ENCODE measurements at places on chromosomes 7 and 10.
A peak's percentile ranks its signal among the peaks of the same experiment; 100 is the strongest.

GRCh38 chr7:10473569-10473968, 500.1 kb upstream of the PHF14 start:
- no peak overlapping the region for H3K27ac ChIP-seq
- DNase-seq = no peak
- H3K4me1 ChIP-seq = no peaks in the 10 kb centered on the region
- H3K4me3 ChIP-seq = no peak overlapping the region
- H3K36me3 ChIP-seq = no peaks in the 10 kb centered on the region

GRCh38 chr7:127848241-127848640, 183.0 kb downstream of the LRRC4 start:
- peaks cover 25% of the 10 kb centered on the region for H3K36me3 ChIP-seq
- peak overlapping the region; percentile 78 for H3K27ac ChIP-seq
- no peak overlapping the region for H3K4me3 ChIP-seq
- H3K4me1 ChIP-seq = peaks cover 55% of the 10 kb centered on the region
- DNase-seq = no peak

- no peak overlapping the region for H3K4me3 ChIP-seq
- H3K36me3 ChIP-seq = peaks cover 4% of the 10 kb centered on the region
- H3K27ac ChIP-seq = no peak overlapping the region
- no peak for DNase-seq
- no peaks in the 10 kb centered on the region for H3K4me1 ChIP-seq
- H3K27me3 ChIP-seq = no peaks in the 10 kb centered on the region
Observed at GRCh38 chr7:31710171-31710570, 23.2 kb downstream of the PPP1R17 start.

DNA sequence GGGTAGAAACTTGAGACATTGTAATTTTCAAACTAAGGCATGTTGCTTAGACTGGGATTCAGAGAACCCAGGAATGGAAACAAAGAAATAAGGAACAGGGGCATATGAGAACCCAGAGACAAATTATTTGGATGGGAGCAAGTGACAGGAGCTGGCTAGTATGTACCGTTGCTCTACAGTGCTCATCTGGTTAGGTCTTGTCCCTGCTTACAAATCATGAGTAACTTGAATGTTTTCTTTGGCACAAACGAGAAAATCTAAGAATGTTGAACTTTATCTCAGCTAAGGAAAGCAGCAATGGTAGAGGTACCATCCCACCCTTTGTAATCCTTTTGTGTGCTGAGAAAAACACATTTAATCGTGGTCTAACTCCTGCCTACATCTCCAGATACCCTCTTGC, 116.0 kb upstream of the IMMP2L start:
- H3K27ac ChIP-seq = no peak overlapping the region
- no peak for DNase-seq

GRCh38 chr10:43409385-43410109, 561 bp upstream of the HNRNPF start:
- H3K27me3 ChIP-seq = peaks cover 16% of the 10 kb centered on the region
- DNase-seq = peak; percentile 11
- H3K4me3 ChIP-seq = peak overlapping the region; percentile 97

DNA sequence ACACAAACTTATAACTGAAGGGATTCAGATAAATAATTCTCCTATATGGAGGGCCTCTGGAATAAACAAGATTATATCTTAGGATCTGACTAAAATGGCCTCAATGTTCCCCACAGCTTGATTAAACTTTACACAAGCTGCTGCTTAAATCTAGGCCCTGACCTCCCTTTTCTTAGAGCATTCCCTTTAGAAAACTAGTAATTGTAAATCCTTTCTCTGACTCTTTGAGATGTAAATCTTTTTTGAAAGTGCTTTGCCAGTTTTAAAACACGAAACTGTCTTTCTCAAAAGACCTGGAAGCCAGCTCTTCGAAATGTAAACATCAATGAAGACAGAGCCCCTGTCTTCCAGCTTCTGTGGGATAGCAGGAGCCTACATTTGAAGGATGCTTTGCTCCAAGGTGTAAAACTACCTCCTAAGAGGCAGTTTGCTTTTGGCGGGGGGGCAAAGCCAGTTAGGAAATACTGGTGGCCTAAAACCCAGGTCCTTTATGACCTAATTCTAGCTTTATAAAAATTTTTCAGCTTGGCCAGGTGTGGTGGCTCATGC, 758.7 kb downstream of the CNTNAP2 start:
- no peaks in the 10 kb centered on the region for H3K36me3 ChIP-seq
- H3K27ac ChIP-seq = no peak overlapping the region
- DNase-seq = no peak
- H3K27me3 ChIP-seq = peaks cover 3% of the 10 kb centered on the region
- H3K4me1 ChIP-seq = no peaks in the 10 kb centered on the region
- no peak overlapping the region for H3K4me3 ChIP-seq

DNA sequence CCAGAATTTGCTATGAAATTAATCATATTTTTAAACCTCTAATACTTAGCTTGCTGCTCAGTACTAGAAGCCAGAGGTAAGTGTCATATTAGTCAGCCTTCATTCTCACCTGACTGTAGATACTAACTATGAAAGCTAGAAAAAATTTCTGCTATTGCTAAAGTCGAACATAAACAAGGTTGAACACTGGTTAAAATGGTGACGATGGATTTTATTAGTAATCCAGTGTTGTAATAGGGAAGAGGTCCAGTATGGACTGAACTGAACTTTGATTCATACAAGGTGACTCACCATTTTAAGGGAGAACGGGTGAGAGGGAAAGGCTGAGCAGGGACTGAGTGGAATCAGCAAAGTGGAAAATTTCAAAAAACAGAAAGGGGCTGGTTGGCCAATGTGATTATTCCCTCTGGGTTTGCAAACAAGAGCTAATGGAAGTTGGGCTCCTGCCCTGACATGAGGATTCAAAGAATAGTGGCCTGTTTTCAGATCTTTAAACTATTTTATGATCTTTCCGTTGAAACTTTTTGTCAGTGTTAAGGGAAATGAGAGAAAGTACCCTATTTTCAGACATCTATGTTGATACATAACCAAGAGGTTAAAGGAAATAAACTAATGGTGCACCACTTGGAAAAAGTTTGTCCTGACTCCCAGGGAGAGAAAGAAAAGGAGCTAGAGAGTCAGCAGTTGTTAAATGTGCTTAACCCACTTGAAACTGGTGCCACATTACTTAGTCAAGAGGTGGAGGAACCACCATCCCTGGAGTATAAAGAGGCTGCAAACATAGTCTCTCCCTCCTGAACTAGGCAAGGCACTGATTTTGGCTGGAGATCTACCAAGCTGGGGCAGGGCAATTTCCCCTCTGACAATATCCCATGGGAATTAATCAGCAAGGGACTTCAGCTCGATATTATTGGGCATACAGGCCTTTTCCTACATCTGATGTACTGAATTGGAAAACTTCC, 15.3 kb upstream of the AKR1C1 start:
- no peak overlapping the region for H3K27ac ChIP-seq
- peaks cover 4% of the 10 kb centered on the region for H3K4me1 ChIP-seq
- no peak for DNase-seq
- no peaks in the 10 kb centered on the region for H3K36me3 ChIP-seq
- no peaks in the 10 kb centered on the region for H3K27me3 ChIP-seq
- no peak overlapping the region for H3K4me3 ChIP-seq

DNA sequence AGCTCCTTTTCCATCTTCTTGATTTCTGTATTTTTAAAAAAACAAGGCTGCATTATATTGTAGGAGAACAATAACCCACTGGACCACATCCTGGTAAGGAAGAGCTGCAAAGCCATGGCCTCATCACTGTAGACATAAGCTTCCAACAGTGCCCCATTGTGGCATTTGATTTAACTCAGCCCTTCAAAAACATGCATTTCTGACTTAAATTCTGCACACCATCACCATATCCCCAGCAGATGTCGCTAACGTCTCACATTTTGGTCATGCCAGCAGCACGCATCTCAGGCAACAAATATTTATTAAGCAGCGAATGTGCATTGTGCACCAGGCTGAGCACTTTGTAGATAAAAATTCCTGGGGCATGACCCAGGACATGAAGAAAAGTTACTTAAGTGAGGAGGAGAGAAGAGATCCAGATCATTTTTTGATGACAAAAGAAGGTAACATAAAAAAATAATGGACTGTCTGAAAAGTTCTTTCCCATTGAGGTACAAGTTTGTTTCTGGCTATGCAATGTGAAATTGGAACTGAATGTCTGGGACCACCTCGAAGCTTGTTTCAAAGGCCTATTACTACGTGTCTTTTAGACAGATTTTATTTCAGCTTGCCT, 164.6 kb upstream of the CDCA7L start:
- no peak overlapping the region for H3K4me3 ChIP-seq
- peak; percentile 69 for DNase-seq
- peaks cover 3% of the 10 kb centered on the region for H3K36me3 ChIP-seq
- peaks cover 12% of the 10 kb centered on the region for H3K27me3 ChIP-seq

DNA sequence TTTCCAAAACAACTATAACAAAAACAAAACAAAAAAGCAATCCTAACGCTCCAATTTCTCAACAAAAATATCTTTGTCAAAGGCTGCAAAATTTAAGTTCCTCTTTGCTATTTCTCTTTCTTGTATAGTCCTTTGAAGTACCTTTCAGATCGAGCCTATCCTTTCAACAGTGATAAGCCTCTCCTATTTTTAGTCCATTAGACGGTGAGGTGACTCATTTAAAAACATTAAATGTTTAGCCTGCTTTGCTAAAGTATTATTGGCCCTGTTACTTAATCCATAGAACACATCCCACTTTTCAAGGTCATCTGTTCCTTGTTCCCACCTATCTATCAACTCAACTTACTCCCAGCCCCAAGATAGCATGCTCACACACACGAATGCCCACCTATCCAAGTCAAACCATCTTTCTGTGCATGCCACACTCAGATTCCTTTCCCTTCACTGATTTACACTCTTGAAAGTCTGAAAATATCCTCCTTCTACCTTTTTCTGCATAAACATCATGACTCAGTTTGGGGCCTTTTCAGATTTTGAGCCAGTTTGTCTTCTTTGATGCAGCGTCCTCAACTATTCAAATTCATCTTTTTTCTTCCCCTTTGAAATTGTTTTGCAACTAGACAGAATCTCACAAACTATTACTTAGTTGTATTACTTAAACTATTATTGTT, 224.9 kb upstream of the TMEM229A start:
- H3K4me1 ChIP-seq = no peaks in the 10 kb centered on the region
- no peak overlapping the region for H3K4me3 ChIP-seq

DNA sequence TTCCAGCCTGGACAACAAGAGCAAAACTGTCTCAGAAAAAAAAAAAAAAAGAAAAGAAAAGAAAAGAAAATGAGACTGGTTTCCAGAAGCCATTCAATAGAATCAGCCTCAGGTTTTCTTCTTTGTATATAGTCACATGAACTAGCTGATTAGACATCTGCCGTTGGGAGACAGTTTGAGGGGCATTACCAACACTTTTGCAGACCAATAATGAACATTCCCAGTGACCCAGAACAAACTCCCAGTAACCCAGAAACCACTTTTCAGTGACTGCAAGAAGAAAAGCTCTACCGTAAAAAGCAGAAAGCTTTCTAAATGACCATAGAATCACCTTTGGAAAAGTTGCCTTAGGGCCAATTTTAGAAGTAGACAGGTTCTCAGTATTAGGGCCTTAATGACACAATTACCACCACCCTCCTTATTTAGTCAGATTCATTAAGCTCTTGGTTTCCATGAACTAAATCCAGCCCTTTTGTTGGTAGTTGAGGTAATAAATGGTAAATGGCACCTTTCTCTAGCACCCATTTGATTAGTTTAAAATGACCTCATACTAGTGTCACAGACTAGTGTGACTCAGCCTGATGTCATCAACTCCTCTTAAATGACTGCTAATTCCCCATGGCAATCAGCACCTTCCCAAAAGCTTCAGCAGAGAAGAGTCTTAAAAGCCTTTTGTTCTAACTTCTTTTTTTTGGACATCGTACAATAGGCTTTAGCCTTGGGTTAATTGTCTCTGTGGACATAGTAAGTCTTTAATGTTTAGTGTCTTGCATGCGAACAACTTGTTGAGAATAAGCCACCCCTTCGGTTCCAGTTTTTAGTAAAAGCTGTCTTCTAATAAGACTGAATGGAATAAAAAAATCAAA, 33.6 kb upstream of the XRCC2 start:
- no peak for DNase-seq
- H3K27ac ChIP-seq = no peak overlapping the region
- peaks cover 3% of the 10 kb centered on the region for H3K27me3 ChIP-seq
- H3K4me1 ChIP-seq = peaks cover 7% of the 10 kb centered on the region
- no peaks in the 10 kb centered on the region for H3K36me3 ChIP-seq

DNA sequence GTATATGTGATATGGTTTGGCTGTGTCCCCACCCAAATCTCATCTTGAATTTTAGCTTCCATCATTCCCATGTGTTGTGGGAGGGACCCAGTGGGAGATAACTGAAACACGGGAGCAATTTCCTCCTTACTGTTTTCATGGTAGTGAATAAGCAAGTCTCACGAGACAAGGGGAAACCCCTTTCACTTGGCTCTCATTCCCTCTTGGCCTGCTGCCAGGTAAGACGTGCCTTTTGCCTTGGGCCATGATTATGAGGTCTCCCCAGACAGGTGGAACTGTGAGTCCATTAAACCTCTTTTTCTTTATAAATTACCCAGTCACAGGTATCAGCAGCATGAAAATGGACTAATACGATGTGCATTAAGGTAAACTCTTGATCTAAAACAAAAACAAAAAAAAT, 357.1 kb upstream of the AOAH start:
- H3K4me3 ChIP-seq = no peak overlapping the region
- H3K4me1 ChIP-seq = no peaks in the 10 kb centered on the region
- H3K36me3 ChIP-seq = peaks cover 29% of the 10 kb centered on the region
- DNase-seq = no peak
- no peak overlapping the region for H3K27ac ChIP-seq

GRCh38 chr10:88866454-88866853, 13.6 kb upstream of the STAMBPL1 start:
- H3K36me3 ChIP-seq = no peaks in the 10 kb centered on the region
- no peak for DNase-seq
- no peak overlapping the region for H3K4me3 ChIP-seq
- peaks cover 3% of the 10 kb centered on the region for H3K27me3 ChIP-seq

GRCh38 chr7:113004726-113005454, 81.7 kb downstream of the GPR85 start:
- no peak for DNase-seq
- H3K36me3 ChIP-seq = no peaks in the 10 kb centered on the region
- no peak overlapping the region for H3K4me3 ChIP-seq
- no peak overlapping the region for H3K27ac ChIP-seq

DNA sequence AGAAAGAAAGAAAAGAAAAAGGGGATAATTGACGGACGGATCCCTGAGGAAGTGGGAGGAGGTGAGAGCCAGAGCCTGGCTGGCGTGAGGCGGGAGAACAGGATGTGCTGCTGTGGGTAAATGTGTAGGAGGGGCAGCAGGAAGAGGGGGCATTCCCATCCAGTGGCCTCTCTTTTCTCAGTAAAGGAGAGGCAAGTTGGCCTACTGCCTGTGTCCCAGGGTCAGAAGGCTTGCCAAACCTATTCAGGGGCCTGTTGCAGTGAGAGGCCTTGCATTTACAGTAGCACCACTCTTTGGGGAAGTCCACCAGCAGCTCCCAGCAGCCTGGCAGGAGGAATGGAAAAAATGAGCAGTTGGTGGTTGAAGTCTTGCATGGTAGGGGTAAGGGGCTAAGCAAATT, 26.6 kb upstream of the ASCC1 start:
- peaks cover 1% of the 10 kb centered on the region for H3K27me3 ChIP-seq
- peak overlapping the region; percentile 54 for H3K4me3 ChIP-seq
- no peaks in the 10 kb centered on the region for H3K36me3 ChIP-seq
- peaks cover 39% of the 10 kb centered on the region for H3K4me1 ChIP-seq
- DNase-seq = peak; percentile 31

- H3K4me1 ChIP-seq = peaks cover 6% of the 10 kb centered on the region
- no peak for DNase-seq
- no peaks in the 10 kb centered on the region for H3K27me3 ChIP-seq
- H3K27ac ChIP-seq = no peak overlapping the region
- no peak overlapping the region for H3K4me3 ChIP-seq
Observed at GRCh38 chr7:2965301-2965700, 78.4 kb downstream of the CARD11 start.

GRCh38 chr10:12844811-12845483, 156.6 kb downstream of the CCDC3 start:
- H3K27ac ChIP-seq = no peak overlapping the region
- peaks cover 4% of the 10 kb centered on the region for H3K4me1 ChIP-seq
- no peak for DNase-seq
- H3K36me3 ChIP-seq = no peaks in the 10 kb centered on the region
- H3K4me3 ChIP-seq = no peak overlapping the region

Measured in endothelial cell (in vitro differentiated cells).